Esophagus muscularis mucosa (tissue), 4 donors: ENCODE measurements at places on chromosomes 4 and X. TPM values are rescaled to one million over a fixed set of nuclear protein-coding genes. Genes with fewer than 3 reads are reported as not detected.

DNA sequence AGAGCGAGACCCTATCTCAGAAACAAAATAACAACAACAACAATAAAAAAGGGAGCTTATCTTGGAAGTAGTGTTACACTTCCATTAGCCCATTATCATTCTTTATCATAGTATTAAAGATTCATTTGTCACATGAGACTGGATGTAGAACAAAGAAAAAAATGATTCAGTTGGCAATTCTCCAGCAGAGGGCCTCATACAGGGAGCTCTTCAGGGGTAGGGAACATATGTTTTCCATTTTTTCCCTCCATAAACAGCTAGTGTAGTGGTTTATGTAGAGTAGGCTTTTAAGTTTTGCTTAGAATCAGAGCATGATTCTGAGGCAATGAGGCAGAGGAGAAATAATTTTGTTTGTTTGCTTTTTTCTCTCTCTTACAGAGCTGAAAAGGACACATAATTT, 5.8 kb downstream of the CPE start:
- H3K27me3 ChIP-seq = no peaks in the 10 kb centered on the region
- DNase-seq = no peak
- H3K27ac ChIP-seq = peak overlapping the region; percentile 20
- H3K4me3 ChIP-seq = no peak overlapping the region
- H3K36me3 ChIP-seq = no peaks in the 10 kb centered on the region

- H3K4me1 ChIP-seq = peaks cover 10% of the 10 kb centered on the region
- no peaks in the 10 kb centered on the region for H3K27me3 ChIP-seq
These were observed 165.4 kb upstream of the MAD2L1 start for GRCh38 chr4:120232050-120232449.

DNA sequence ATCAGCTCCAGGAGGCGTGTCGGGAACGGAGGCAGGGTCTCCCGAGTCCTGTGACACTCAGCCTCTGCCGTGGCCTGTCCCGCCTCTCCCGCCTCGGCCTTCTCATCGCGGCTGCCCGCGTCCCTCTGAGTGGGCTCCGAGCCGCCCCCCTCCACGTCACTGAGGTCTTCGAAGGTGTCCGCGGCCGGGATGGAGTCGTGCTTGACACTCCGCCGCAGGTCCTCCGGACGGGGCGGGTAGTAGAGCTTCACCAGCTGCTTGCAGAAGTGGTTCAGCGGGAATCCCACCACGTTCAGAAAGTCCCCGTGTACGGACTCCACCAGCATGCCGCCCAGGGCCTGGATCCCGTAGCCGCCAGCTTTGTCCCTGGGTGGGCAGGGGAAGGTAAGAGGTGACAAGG, 25.0 kb downstream of the ASMTL start:
- H3K4me1 ChIP-seq = no peaks in the 10 kb centered on the region
- no peak overlapping the region for H3K27ac ChIP-seq
- no peaks in the 10 kb centered on the region for H3K27me3 ChIP-seq
- no peak overlapping the region for H3K4me3 ChIP-seq

- H3K27ac ChIP-seq = no peak overlapping the region
- H3K36me3 ChIP-seq = no peaks in the 10 kb centered on the region
- no peaks in the 10 kb centered on the region for H3K4me1 ChIP-seq
- no peak for DNase-seq
- H3K4me3 ChIP-seq = no peak overlapping the region
- H3K27me3 ChIP-seq = no peaks in the 10 kb centered on the region
These were observed 90.6 kb downstream of the LRP2BP start for GRCh38 chr4:185304944-185305690.

The ART3 gene
- 5.8 TPM for total RNA-seq

The EPHA5 gene
- 0.33 TPM for total RNA-seq

The GYPA gene
- total RNA-seq = not detected
